CD4-positive, alpha-beta T cell (primary cell): ENCODE measurements at places on chromosomes 12 and 14.

- peak; percentile 44 for DNase-seq
Observed at GRCh38 chr14:96797582-96798349, 584 bp downstream of the VRK1 start.

DNA sequence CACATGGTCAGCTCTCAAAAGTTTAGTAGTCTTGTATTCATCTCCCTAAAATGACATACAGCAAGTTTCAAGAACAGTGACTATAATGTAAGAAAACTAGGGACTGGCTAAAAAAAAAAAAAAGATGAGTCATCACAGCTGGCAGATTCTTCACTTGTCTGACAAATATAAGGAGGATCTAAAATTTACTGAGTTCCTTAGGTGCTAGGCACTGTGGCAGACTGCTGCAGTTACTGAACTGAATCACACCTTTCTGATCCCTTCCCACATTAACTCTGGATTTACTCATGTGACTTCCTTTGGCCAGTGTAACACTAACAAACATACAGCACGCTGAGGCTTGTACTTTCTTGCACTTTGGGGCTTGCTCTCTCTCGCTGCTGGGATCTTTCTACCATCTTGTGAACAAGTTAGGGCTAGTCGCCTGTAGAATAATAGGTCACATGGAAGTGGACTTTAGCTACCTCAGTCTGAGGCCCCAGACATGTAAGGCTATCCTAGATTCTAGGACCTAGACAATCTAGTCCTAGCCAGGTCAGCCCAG lies 32.1 kb downstream of the BAZ1A start:
- DNase-seq: no peak

DNA sequence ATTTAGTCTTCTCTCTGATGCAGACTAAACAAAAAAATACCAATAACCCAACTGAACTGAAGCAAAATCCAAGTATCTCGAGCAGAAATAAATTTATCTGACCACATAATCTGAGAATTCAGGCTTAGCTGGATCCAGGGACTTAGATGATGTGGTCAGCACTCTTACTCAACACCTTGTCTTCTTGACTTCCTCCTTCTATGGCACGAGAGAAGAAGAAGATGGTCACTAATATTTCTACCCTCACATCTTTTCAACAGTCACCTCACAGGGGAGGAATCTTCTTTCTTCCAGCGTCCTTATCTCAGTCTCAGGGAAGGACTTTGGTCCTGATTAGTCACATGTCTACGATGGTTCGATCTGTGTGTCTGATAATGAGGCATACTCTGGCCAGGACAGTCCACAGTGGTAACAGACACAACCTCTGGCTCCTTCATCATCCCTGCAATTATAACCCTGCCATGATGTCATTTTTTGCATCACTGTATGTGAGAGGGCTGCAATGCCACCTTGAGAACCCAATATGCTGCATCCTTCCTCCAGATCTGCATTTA lies 15.8 kb downstream of the RGS6 start:
- DNase-seq: no peak

DNA sequence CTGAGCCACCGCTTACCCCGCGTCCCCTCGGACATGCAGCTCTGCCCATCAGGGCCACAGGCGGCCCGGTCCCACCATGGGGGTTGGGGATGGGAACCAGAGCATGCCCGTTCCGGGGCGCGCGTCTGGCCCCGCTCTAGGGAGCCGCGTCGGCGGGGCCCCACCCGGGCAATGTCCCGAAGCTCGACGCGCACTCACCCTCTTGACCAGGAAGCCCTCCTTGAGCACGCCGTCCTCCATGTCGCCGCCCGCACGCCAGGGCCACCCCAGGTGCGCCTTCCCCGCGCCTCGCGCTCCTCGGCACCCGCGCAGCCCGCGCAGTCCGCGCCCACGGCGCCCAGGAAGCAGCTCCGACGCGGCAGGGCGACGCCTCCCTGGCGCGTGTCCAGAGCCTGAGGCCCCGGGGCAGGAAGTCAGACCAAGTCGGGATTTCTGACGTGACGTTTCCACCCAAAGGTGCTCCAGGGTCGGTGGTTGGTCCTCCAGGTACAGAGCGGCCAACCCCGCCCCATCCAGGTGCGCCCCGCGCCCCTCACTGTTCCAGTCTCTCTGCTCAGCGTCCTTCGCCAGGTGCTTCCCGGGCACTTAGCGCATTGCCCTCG lies at the start of gene PLEK2:
Gene PLEK2 (minus strand): TSS at position 346 of the 602 bp plus-strand sequence. CDS start 106 bp downstream, at position 240.
- peak; percentile 74 for DNase-seq

- no peak for DNase-seq
Observed at GRCh38 chr12:12171991-12172511, 94.8 kb downstream of the LRP6 start.

DNA sequence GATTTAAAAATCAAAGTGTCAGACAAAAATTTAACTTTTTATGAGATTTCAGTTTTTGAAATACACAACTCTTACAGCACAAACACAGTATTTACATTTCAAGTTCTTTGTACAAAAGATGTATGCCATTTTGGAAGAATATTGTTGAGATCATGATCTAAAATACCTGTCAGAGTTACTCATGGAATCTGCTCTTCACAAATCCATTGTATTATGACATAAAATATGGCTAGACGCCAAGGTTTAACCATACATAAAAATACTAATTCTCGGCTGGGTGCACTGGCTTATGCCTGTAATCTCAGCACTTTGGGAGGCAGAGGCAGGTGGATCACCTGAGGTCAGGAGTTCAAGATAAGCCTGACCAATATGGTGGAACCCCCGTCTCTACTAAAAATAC lies 6.2 kb upstream of the SYCP3 start:
- DNase-seq: no peak

DNA sequence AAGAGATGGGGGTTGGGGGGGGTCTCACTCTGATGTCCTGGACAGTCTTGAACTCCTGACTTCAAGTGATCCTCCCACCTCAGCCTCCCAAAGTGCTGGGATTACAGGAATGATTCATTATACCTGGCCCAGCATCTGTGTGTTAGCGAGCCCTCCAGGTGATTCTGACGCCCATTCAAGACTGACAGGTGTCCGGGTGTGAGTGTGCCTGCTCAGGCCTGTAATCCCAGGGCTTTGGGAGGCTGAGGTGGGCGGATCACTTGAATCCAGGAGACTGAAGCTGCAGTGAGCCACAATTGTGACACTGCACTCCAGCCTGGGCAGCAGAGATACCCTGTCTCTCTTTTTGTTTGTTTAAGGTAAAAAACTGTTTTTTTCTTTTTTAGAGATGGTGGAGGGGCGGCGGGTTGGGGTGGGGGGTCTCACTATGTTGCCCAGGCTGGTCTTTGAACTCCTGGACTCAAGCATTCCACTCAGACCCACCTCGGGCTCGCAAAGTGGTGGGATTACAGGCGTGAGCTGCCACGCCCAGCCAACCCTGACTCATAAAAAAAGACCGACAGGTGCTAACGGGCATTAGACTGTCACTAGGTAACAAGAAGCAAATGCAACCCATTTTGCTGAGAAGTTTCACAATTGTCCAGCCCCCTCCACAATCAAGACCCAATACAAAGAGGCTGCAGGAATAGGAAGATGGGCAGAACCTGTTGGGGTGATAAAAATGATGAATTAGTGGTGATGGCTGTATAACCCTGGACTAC lies 4.7 kb downstream of the VSIG10 start:
- DNase-seq: no peak

DNA sequence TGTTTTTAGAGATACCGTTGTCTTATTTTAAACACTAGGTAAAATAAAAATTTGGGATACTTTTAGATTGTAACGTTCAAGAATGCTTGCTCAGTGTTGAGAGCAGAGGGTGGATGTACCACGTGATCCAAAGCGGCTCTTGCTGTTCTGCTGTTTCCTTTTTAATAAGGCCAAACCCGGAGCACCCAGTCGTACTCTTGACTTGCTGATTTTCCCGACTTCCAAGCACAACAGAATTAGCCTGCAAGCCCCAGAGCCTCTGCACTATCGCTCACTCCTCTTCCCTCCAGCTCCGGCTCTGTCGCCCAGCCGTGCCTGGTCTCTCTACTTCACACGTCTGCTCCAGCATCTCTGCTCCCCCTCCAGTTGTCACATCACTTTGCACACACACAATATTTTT lies 77.3 kb downstream of the EMP1 start:
- DNase-seq: no peak

- no peak for DNase-seq
Observed at GRCh38 chr14:104940526-104941150, 16.0 kb downstream of the PLD4 start.

- DNase-seq: no peak
Observed at GRCh38 chr12:103947871-103948555, 17.7 kb upstream of the TDG start.

DNA sequence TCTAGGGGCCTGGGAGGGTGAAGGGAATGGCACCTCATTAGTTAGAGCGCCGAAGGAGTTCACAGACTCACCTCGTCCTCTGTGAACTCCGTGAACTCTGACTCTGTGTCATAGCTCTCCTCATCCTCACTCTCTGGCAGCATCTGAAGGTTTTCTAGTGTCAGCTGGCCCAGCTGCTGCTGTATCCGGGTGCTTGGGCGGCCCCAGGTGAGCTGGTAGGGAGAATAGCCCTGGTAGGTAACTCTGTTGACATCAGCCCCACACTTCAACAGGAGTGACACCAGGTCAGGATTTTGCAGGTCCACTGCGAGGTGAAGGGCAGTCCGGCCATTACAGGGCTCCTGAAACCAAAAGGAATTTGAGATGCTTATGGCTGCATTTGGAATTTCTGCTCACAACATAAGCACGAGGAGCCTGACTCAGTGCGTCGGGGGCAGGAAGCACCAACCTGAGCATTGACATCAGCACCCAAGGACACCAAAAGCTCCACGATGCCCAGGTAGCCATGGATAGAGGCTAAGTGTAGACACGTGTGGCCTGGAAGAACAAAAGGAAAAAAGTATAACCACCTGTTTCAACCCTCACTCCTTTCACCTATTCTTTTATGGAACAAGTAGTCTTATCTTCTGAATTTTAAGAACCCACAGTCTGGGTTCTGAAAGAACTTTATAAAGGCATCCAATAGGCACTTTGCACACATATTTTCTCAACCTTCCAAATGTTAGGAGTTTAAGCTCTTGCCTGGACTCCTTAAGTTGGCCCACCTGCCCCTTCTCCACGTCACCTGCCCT lies 2.0 kb downstream of the NFKBIA start:
- peak; percentile 43 for DNase-seq

GRCh38 chr14:23573384-23574015 lies 5.1 kb downstream of the JPH4 start:
- DNase-seq: no peak

DNA sequence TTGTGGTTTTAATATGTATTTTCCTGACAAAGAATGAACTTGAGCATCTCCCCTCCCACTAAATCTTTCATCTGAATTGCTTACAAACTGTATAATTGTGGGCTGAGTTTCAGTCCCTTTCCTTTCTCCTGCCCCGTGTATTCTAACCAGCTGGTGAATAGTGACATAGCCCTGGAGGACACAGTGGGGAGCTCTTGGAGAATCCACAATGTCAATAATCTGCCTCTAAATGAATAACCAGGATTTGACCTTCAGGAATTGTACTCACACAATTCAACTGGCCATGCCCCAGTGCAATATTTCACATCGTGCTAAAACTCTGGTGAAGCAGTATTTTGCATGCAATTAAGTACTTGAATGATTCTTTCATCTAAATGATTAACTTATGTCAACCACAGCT lies 177.2 kb downstream of the C12orf42 start:
- DNase-seq: no peak
